Urothelium cell line (cell line): ENCODE measurements at places on chromosomes 6 and 20.

GRCh38 chr6:102686461-102686860 is 1293.0 kb downstream of the GRIK2 start:
- no peak for DNase-seq

GRCh38 chr6:76774781-76775384 is 688.4 kb downstream of the HTR1B start:
- DNase-seq, result no peak

- no peak for DNase-seq
Measured at GRCh38 chr20:64051561-64052325, 2.3 kb upstream of the SOX18 start.

DNA sequence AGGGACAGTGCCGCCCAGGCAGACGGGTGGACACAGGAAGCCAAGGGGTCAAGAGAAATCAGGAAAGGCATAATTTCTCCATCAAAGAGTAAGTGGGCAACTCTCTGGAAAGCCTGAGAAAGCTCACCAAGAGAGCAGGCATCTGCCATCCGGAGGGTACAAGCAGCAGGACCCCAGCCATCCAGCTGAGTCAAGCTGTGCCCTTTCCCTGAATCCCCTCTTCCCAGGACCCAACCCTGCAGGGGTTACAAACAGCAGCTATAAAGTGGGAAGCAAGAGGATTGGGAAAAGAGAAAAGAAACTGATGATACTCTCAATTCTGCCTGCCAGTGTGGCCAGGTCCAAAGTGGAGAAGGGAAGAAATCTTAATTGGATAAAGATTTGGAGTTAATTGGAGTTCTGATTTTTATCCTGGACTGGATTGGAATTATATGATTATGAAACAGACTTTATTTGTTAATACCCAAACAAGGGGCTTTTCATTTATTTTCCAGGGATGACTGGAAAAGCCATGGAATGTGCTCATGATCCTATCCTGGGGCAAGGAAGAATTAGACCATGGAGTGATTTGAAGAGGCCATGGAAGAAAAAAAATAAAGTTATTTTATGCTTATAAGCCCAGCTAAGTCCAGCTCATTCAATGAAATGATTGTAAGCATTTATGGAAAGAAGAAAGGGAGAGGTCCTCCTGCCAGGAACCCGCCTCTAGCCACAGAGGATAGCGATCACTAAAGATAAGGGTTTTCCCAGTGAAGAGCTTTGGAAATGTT is 34.9 kb downstream of the NHLRC1 start:
- no peak for DNase-seq

GRCh38 chr6:133815313-133815712 is 73.6 kb upstream of the TCF21 start:
- no peak for DNase-seq

DNA sequence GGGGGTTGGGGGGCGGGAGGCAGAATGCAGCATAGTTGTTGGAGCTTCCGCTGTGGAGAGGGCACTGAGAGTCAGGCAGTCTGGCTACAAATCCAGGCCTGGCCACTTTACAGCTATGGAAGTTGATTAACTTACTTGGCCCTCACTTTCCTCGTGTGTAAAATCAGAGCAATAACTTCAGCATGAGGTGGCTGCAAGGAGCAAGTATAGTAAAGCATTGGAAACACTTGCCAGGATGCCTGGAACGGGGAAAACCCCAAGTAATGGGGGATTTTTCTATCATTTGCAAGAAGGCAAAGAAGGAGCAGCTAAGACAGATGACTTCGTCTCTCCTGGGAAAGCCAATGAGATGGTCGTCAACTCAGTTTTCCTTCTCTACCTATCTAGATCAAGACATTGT is 35.8 kb downstream of the AGPAT4 start:
- DNase-seq, result no peak
